ENCODE measurements at places on chromosomes 11 and 22. TPM values are rescaled to one million over a fixed set of nuclear protein-coding genes. Genes with fewer than 3 reads are reported as not detected.

Gene SCGB1D2
- not detected for total RNA-seq

Gene NXPE2
- total RNA-seq = not detected

Gene FZD4
- 0.07 TPM for total RNA-seq

Gene VPREB3
- total RNA-seq = not detected

Gene HTR3A
- not detected for total RNA-seq

Gene SLCO2B1
- 0.98 TPM for total RNA-seq

Gene MUC15
- total RNA-seq = not detected

DNA sequence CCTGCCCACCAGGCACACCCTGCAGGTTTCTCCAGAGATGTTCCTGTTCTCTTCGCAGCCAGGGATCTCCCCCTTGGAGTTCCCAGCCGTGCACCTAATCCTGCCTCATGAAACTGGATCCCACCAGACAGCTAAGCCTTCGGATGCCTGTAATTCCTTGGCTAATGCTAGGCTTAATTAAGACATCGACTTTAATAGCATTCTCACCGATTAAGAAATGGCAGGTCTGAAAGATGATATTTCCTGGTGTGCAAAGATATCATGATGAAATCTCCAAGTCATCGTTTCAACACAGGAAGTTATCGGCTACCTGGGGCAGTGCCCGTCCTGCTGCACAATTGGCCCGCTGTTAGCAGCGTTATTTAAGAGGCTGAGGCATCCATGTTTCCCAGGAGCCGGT lies 41.5 kb upstream of the CCND1 start:
- H3K4me3 ChIP-seq = no peak overlapping the region
- H3K36me3 ChIP-seq = no peaks in the 10 kb centered on the region
- DNase-seq = no peak
- H3K27me3 ChIP-seq = no peaks in the 10 kb centered on the region
- H3K4me1 ChIP-seq = no peaks in the 10 kb centered on the region

DNA sequence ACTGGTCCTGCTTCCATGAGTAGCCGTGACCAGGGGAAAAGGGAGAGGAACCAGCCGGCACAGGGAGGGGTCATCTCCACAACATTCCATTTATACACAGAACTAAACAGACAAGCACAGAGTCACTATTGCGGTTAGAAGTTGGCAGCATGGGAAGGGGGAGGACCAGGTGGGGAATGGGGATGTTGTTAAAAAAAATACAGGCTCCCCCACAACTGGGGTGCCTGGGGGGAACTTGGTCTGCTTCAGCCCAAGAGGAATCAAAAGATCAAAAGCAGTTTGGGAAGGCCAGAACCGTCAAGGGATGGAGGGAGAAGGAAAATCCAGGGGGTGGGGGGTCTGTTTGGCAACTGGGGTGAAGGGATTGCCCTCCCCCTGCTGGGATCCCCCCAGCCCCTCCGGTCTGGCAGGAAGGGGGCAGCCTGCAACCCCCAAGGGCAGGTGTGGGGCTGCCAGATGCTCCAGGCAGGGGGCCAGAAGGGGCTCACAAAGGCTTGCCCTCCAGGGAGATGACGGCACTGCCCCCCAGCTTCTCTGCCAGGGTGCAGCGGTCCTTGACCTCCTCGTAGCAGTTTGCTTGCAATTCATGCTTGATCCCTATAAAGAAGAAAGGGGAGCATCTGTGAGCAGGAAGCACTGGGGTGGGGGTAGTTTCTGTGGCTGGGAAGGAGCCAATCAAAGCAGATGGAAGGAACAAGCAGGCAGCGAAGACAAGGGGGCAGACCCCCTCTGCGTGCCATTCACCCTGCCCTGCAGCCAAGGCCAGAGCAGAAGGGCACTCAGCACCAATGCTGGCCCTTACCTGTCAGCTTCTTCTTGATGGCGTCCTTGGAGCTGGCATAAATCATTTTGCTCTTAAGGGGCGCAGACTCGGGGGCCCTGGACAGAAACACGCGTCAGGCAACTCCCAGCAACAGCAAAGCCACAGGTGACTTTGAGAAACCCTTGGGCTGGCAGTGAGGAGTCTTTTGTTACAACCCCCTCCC lies 2.8 kb downstream of the CFL1 start:
- H3K27ac ChIP-seq = no peak overlapping the region
- DNase-seq = no peak
- no peaks in the 10 kb centered on the region for H3K27me3 ChIP-seq
- H3K36me3 ChIP-seq = peaks cover 46% of the 10 kb centered on the region
- H3K4me3 ChIP-seq = no peak overlapping the region

- no peaks in the 10 kb centered on the region for H3K36me3 ChIP-seq
- H3K4me1 ChIP-seq = peaks cover 14% of the 10 kb centered on the region
- H3K27me3 ChIP-seq = no peaks in the 10 kb centered on the region
- H3K27ac ChIP-seq = peak overlapping the region; percentile 85
- DNase-seq = no peak
Measured at GRCh38 chr11:43358279-43358800, 380 bp upstream of the TTC17 start.

- no peaks in the 10 kb centered on the region for H3K4me1 ChIP-seq
- DNase-seq = no peak
- no peak overlapping the region for H3K27ac ChIP-seq
- no peaks in the 10 kb centered on the region for H3K27me3 ChIP-seq
- H3K36me3 ChIP-seq = no peaks in the 10 kb centered on the region
Measured at GRCh38 chr11:59189986-59190385, 18.1 kb downstream of the DTX4 start.

- H3K36me3 ChIP-seq = no peaks in the 10 kb centered on the region
- H3K27ac ChIP-seq = no peak overlapping the region
- peaks cover 42% of the 10 kb centered on the region for H3K27me3 ChIP-seq
- H3K4me3 ChIP-seq = no peak overlapping the region
- DNase-seq = no peak
- peaks cover 19% of the 10 kb centered on the region for H3K4me1 ChIP-seq
Measured at GRCh38 chr22:28951969-28952521, 68.7 kb downstream of the ZNRF3 start.

GRCh38 chr11:63916837-63917691 lies at the start of gene RCOR2:
Gene RCOR2 (minus strand): TSS chr11:63917164. CDS start chr11:63916456, 708 bp downstream.
- H3K27me3 ChIP-seq = no peaks in the 10 kb centered on the region
- peak within 1 kb of the TSS; percentile 69 for H3K4me3 ChIP-seq
- no peak within 1 kb of the TSS for H3K27ac ChIP-seq
- DNase-seq = peak; percentile 28
- peaks cover 27% of the 10 kb centered on the region for H3K4me1 ChIP-seq
- no peaks in the 10 kb centered on the region for H3K36me3 ChIP-seq

DNA sequence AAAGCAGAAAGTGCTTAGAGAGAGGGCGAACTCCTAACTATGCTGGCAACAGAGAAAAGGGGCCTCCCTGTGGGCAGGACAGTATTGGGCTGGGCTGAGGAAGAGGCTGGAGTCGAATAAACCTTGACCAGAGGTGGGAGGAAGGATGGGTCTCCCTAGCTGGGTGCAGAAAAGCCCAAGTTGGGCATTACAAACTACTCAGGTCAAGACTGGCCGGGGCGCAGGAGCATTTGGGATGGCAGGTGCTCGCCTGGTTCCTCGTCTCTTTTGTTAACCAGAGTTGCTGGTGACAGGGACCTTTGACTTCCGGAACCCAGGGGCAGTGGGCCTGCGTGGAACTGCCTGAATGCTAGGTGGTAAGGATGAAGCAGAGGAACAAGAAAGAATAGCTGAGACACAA lies 80.3 kb upstream of the SHISAL1 start:
- no peaks in the 10 kb centered on the region for H3K36me3 ChIP-seq
- H3K27ac ChIP-seq = no peak overlapping the region
- no peaks in the 10 kb centered on the region for H3K4me1 ChIP-seq
- no peak overlapping the region for H3K4me3 ChIP-seq

- no peak overlapping the region for H3K4me3 ChIP-seq
- no peaks in the 10 kb centered on the region for H3K27me3 ChIP-seq
- DNase-seq = no peak
- no peak overlapping the region for H3K27ac ChIP-seq
Measured at GRCh38 chr11:7851391-7851790, 54.6 kb upstream of the OR5P2 start.

DNA sequence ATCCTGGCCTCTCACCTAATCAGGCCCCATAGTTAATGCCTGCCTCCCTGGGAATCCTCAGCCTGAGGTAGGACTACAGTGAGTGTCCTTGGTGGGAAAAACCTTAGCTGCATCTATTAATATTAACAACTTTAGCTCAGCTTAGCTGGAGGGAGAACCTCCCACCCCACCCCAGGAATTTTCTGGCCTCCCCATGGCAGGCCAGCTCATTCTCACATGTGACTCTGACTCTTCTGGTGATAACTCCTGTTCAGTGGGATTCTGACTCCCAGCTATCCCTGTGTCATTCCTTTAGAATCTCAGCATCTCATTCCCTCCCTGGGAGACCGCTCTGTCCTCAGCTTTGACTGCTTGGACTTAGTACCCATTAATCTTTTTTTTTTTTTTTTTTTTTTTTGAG lies 14.5 kb downstream of the ART5 start:
- H3K27ac ChIP-seq = no peak overlapping the region
- no peak for DNase-seq
- no peaks in the 10 kb centered on the region for H3K36me3 ChIP-seq
- no peaks in the 10 kb centered on the region for H3K27me3 ChIP-seq
- no peaks in the 10 kb centered on the region for H3K4me1 ChIP-seq

Measured in CD8-positive, alpha-beta memory T cell (primary cell).